T-helper 22 cell (primary cell): ENCODE measurements at places on chromosomes 2 and 18.

DNA sequence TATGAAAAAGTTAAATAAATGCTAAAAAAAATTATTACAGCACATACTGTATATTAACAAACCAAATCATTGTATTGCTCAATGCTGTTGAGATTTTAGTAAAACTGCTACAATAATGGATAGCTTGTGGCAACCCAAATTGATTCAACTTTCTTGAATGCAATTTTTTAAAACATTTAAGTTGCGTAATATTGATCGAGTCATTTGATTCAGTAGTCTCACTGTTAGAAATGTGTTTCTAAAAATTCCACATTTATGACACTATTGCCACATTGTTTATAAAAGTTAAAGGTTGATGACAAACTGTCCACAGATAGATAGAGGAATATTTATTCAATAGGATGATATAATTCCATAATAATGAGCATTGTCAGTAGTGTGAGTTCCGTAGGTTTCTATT lies 640.7 kb upstream of the CRIM1 start:
- DNase-seq = no peak

DNA sequence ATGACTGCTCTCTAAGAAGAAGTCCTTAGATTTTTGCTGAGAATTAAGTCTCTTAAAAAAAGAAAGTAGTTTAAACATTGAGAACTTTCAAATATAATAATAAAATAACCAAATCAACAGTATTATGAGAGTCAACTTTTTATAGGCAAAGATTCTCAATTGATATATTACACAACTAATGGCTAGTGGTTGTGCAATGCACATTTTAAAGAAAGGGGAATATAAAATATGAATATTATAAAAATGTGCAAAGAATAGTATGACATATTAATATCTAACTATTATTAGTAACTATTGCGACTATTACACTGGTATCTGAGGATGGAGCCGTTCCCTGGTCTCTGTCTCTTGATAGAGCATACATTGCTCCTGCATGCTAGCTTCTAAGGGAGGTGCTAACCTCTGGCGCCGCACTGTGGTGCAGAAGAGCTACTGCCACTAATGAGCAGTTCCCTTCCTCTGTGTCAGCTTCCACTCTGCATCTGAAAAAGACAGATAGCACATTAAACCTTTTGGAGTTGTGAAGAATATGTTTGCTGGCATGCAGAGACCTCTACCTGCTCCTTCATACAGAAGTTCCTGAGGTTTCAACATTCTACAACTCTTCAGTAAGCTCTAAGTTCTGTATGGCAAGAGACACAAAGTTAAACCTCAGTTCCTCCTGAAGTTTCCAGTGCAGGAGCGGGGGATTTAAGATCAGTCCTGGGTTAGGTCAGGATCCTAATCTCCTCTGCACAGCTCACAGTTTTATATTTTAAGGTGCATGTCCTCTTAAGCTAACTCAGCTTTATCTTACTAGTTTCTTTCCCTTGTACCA lies 3.5 kb upstream of the SLC9A2 start:
- DNase-seq = no peak

- DNase-seq = no peak
Measured at GRCh38 chr2:236107942-236108625, 60.1 kb downstream of the GBX2 start.

DNA sequence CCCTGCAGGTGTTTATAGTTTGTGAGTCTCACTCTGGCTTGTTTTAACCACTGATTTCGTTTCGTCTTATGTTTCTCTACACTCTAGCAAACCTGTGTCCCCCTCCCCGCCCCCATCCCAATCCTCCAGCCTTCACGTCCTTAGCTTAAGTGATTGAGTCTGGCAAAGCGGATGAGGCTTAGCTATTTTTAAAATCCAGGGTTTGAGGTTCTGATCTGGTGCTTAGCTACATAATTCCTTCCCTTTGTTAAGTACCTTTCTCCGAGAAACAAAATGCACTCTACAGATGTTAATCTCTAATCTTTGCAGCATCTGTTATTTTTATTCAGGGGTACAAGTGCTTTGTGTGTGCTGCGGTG lies 7.8 kb downstream of the AGAP1 start:
- DNase-seq = no peak

DNA sequence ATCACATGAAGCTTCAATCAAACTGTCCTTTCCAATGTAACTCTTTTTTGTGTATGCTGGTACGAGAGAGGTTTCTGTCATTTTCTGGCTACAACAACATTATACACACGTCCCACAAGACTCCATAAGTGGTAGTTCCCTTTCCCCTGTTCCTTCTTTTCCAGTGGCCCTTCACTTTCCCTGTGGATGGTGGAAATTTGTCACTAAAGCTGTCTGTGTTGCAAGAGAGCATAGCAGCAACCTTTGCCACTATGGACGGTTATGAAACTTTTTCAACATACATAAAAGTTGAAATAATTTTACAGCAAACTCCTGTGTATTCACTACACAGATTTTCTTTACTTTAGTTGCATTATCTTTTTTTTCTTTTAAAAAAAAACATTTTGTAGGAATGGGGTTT lies 18.7 kb downstream of the DBI start:
- DNase-seq = no peak

- no peak for DNase-seq
Measured at GRCh38 chr2:73930386-73930785, 3.7 kb downstream of the DGUOK start.

DNA sequence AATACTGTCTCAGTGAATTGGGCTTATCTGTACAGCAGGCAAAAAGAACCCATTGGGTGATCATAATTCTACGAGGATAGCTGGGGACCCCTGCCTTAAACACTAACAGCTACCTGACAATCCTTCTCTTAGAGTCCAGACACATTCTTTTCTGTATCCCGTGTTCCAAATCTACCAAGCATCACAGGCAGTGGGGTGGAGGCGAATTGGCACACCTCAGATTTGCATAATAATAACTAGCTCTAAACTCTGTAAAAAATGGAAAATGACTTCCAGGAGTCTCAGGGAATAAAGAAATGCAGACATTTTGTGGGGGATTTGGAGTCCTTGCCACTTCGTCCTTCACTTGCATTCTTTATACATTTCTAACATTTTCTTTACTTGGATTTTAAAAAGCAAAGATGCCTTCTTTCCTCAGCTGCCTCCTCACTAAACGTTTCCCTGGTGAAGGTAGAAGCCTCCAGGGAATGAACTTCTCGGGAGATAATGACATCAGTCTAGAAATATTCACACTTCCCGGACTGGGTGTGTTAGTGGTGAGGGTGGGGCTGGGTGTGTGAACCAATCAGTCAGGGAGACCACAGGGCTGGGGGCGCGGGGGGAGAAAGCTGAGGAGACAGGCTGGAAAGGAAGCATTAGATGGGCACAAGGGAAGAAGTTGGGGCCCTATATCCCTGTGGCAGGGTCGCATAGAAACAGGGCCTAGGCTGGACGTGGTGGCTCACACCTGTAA lies 59.1 kb upstream of the BOD1L2 start:
- DNase-seq = no peak

DNA sequence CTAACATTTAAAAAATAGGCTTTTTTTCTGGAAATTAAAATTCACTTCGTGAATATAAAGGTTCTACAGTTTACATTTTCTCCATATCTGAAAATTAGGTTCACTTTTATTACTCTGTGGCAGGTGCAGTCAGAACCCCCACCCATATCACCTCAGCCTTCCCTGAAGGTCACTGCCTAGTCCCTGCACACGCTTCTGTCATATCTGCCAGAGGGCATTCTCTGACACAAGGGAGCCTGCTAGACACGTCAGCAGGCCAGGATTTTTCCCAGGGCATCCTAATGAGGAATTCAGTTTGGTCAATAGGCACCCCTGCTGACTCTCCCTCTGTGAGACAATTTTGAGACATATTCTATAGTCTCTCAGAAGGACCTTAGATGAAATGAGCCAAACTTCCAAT lies 475.7 kb upstream of the PKDCC start:
- no peak for DNase-seq

DNA sequence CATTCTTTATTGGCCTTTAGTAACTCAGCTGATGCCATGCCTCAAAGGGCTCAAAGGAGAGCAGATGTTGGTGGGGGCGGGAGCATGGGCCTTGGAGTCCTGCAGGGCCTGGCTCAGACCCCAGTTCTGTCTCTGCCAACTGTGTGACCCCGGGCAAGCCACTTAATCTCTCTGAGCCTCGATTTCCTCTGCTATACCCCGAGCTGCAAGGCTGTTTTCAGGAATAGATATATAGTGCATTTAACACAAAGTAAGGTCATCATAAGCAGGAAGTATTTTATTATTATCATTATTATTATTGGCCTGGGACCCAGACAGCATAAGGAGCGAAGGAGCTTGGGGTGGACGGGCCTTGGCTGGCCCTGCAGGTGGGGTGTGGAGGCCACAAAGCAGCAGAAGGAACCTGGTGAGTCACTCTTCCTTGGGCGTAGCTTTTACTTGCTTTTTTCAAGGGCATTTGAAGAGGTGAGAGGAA lies 162.7 kb downstream of the INHBB start:
- no peak for DNase-seq

- no peak for DNase-seq
Measured at GRCh38 chr2:205199165-205199850, 483.0 kb upstream of the NRP2 start.
